CD4-positive, alpha-beta T cell treated with Interferon alpha-2 for 1 hour (primary cell): ENCODE measurements at places on chromosomes 1 and 21.
A peak's percentile ranks its signal among the peaks of the same experiment; 100 is the strongest.

GRCh38 chr1:232213928-232214327, 416.0 kb downstream of the SIPA1L2 start:
- DNase-seq = no peak

DNA sequence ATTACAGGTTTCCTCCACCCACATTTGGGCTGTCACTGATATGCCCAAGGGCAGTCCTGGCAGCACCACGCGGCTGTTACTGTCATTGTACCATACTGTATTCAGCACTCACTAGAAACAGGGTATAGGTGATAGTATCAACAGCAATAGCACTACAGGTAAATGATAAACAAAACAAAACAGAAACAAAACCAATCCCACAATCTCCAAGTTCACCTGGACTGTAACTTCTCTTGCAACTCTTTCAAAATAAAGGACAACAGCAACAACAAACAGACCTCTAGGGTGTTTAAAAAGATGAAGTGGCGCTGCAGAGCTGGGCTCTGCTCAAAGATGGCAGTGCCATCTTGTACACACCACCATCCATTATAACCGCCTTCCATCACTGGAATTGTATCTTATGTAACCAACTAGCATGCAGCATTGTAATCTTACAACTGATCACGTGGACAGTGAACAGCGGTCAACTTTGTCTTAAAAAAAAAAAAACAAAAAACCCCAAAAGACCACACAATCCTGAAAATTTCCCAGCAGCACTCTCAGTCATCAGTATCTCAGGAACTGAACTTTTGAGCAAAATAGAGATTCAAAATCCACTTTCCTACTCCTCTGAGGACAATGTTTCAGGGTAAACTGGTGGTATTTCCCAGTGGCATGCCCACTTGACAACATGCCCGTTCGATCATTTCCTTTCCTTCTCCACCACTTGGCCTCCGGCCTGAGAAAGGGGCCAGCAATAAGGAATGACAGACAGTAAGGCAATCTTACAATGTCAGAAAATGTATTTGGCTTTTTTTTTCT, 3.8 kb downstream of the IRF2BP2 start:
- DNase-seq = peak; percentile 71

DNA sequence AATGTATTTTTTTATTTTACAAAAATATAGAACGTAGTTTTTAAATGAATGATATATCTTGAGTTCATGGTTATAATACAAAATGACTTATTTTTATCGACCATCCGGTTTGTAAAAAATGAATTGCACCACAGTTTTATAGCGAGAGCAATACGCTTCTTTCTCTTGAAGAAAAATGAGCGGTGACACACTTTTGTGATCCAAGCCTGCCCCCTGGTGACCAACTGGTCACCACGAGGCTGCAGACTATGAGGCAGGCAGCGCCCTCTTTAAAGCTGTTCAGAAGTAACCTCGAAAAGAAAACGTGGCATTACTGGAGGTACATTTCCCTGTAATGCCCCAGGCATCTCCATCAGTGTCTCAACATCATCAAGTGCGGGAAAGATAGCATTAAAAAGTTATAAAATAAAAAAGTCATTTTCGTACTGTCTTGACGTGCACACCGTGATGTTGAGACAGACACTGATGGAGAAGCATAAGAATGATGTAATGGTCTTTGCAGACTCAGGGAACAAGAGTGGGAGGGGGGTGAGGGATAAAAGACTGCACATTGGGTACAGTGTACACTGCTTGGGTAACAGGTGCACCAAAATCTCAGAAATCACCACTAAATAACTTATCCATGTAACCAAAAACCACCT, 734.2 kb upstream of the ADAMTS5 start:
- peak; percentile 49 for DNase-seq

DNA sequence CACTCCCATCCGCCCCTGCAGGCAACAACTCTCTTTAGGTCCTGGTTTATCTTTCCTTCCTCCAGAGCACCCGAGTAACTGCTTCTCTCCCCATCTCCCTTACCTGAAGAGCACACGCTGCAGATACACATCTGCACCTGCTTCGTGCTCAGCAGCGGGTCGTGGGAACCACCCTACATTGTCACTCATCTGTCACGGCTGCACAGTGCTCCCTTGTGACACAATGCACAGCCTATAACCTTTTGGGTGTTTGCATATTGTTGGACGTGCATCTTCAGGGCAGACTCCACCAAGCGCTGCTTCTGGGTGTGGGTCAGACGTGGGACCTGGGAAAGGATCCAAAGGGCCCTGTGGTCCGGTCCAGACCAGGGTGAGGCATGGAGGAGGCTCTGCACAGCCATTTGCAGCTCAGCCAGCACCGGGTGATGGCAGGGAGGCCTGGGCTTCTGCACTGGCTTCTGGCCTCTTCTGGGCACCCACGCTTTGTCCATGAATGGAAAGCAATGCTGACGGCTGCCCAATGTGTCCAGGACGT, 42.5 kb downstream of the WDR4 start:
- DNase-seq = no peak

DNA sequence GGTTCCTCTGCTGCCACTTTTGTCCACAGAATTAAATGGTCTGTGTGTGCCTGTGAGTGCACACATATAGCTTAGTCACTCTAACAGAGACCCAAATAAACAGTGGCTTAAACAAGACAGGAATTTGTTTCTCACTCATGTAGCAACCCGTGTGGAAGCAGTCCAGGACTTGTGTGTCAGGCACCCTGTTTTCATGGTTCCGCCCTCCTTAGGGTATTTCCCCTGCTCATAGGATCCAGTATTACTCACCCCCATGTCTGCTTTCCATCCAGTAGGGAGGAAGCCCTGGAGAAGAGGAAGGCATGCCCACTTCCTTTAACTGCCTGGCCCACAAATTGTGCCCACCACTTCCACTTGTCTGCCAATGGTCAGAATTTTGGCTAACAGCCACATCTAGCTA, 41.3 kb upstream of the TACSTD2 start:
- peak; percentile 62 for DNase-seq

- DNase-seq = peak; percentile 96
These were observed at the start of gene HNRNPU for GRCh38 chr1:244864253-244865027. Gene HNRNPU (minus strand): TSS chr1:244864543. CDS start chr1:244864307, 236 bp downstream.

DNA sequence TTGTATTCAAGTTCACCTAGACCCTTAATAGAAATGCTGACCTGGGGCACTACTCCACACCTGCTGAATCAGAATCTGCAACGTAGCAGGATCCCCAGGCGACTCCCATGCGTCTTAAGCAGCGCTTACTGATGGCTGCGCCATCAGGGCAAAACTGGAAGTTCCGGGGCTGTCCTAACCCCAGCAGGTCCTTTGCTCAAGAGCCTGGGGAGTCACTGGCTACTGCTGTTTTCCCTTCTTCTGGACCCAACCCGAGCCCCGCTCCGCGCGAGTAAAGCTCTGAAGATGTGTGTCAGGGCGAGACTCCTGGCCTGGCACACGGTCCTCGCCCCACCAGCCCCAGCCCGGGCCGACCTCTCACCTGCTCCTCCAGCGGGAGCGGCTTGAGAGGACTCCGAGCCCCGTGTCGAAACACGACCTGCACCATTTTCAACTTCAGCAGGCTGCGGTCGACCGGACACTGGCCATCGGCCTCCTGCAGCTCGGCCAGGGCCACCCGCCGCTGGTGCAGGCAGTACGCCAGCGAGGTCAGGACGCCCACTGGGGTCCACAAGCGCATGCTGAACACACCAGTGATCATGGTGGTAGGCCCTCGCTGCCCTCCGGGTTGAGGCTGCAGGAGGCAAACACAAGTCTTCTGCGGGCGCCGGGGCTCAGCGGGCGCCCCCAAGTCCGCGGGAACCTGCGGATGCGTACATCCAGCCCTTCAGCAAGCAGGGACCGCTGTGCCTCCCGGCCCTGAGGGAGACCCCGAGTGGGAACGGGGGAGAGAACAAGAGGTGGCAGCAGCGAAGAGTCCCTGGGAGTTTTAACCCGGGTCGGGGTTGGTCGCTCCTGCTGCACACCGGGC, 630 bp downstream of the ACP6 start:
- peak; percentile 47 for DNase-seq

GRCh38 chr1:156128654-156129597, 14.4 kb downstream of the LMNA start:
- no peak for DNase-seq

- DNase-seq = no peak
These were observed 27.8 kb upstream of the RAP1GAP start for GRCh38 chr1:21696931-21697330.

- peak; percentile 27 for DNase-seq
These were observed 120.9 kb downstream of the KCNN3 start for GRCh38 chr1:154749078-154749760.

GRCh38 chr1:234593109-234593508, 16.9 kb downstream of the IRF2BP2 start:
- DNase-seq = no peak

GRCh38 chr21:45279446-45280177, 8.1 kb downstream of the POFUT2 start:
- DNase-seq = no peak

- DNase-seq = no peak
These were observed 10.8 kb upstream of the SHISA4 start for GRCh38 chr1:201877877-201878401.

DNA sequence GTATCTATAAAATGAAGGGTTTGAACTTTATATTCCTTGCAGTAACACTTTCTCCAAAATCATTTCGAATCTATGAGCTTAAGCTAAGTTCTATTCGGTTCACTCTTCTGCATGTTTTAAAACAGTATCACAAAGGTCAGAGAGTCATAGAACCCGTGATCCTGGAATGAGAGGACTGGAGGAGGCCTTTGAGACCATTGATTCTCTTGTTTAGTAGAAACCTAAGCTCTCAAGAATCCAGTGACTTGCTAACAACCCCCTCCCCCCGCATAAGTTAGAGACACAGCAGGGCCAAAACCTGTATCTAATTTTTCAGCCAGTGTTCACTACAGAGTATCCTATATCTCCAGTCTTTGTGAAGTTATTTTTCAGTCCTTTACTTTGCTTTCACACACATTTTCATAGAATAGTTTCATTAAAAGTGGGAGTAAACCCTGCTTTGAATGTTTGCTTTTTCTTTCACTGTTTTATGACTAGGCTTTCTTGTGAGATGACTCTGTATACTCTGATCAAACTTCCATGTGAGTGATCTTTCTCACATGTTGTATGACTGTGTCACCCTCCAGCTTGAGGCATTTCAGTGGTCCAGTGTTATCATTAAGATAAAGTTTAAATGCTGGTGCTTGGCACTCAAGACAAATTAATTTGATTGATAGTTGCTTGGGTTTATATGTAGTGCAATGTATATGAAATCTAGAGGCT, 275.4 kb upstream of the SGIP1 start:
- no peak for DNase-seq

GRCh38 chr21:25733859-25734653, 648 bp downstream of the ATP5PF start:
- peak; percentile 27 for DNase-seq

DNA sequence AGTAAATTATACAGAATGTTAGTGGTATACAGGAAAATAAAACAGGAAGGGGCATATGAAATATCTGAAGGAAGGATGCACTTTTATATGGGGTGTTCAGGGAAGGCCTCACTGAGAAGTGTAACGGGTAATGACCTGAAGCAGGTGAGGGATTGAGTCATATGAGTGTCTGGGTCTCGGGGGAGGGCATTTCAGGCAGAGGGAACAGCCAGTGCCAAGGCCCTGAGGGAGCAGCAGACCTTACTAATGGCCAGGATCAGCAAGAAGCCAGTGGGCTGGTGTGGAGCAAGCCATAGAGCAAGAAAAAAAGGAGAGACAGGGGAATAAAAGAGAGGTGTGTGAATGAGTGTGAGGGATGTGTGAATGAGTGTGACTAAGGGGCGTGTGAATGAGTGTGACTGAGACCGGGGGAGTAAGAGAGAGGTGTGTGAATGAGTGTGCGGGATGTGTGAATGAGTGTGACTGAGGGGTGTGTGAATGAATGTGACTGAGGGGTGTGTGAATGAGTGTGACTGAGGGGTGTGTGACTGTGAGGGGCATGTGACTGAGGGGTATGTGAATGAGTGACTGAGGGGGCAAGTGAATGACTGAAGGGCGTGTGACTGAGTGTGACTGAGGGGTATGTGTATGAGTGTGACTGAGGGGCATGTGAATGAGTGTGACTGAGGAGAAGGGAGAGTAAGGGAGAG, 107.2 kb downstream of the GLIS1 start:
- no peak for DNase-seq

DNA sequence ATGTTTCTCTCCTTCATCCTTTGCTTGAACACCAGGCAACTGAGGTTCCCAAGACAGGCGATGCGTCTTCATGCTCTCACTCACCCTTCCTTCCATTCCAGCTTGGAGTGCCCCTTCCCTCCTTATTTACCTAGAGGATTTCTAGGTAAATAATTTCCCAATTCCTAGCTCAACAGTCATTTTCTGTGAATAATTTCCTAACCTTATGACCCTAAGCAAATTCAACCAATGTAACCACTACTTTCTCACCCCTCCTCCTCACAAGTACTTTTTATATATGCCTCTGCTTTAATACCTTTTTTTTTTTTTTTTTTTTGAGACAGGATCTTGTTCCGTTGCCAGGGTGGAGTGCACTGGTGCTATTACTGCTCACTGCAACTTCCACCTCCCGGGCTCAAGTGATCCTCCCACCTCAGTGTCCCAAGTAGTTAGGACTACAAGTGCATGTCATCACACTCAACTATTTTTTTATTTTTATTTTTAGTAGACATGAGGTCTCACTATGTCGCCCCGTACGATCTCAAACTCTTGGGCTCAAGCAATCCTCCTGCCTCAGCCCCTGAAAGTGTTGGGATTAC, 86.7 kb downstream of the USP24 start:
- no peak for DNase-seq

GRCh38 chr1:156128308-156128653, 13.8 kb downstream of the LMNA start:
- DNase-seq = no peak

- no peak for DNase-seq
These were observed 80.6 kb downstream of the DISP3 start for GRCh38 chr1:11559591-11559970.

DNA sequence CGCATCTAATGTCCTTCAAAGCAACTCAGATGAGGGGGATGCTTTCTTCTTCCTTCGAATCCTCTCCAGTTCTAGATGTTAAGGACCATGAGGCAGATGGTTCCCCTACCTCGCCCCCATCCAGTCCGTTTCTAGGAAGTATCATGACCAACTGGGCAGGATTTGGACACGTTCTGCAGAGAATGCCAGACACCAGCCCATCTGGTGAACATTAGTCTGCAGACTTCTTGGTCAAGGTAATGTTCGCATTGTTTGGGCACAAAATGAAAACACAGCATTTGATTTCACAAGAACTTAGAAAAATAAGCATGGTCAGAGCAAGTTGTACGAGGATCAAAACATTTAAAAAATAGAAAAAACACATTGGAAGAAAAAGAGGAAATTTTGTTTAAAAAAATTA, 25.4 kb upstream of the ADARB1 start:
- DNase-seq = no peak

DNA sequence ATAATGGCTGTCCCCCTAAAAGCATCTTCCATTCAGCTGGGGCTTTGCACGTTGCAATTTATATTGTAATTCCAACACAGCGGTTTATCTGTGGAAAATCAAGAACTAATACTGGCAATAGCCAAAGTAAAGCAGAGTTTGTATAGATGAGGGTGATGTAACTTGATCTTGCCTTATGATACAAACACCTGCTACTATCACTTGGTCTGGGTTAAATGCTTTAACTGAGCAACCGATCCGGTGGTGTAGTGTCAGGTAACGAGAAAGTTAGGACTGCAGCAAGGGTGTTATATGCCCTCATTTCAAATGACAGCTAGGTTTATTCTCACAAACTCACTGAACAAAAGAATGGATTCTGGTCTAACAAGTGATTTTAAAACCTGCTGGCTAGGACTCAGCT, 47.3 kb upstream of the PLPPR4 start:
- DNase-seq = no peak

- DNase-seq = no peak
These were observed 97.6 kb downstream of the RPE65 start for GRCh38 chr1:68352202-68352601.

GRCh38 chr1:218525031-218525430, 179.9 kb downstream of the TGFB2 start:
- no peak for DNase-seq

- no peak for DNase-seq
These were observed 389.9 kb downstream of the SIPA1L2 start for GRCh38 chr1:232239998-232240397.
